RPMI8226 (cell line): ENCODE measurements at places on chromosomes 11 and 22.

DNA sequence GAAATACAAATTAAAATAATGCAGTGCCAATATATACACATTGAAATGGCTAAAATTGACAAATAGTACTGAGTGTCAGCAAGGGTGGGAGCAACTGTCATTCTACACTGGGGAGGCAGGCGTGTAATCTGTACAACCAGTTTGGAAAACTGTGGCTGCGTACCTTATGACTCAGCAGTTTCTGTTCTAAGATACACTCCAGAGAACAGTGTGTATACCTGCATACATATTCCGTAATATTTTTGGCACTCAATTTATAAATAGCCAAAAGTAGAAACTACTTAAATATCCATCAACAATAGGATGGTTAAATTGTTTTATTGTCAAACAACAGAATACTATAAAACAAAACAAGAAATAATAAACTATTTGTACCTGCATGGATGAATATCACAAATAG, 57.6 kb downstream of the RNF169 start:
- no peak for DNase-seq

GRCh38 chr11:19892876-19893275, 180.2 kb downstream of the NAV2 start:
- DNase-seq = no peak

DNA sequence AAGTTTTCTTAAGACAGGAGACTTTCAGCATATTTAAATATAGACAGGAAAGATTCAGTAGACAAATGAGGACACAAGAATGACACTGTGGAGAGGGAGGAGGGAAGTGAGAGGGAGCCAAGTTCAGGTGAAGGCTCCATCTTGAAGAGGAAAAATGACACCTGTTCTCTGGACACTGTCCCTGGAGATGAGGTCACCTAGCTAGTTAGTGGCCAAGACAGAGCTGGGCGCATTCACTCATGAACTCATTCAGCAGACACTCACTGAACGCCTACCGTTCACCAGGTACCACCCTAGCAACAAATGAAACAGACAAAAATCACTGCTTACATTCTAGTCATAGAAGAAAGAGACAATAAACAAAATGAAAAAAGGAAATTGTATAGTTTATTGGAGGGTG, 103.3 kb upstream of the PARVA start:
- no peak for DNase-seq

GRCh38 chr11:92803391-92803790, 166.1 kb upstream of the MTNR1B start:
- DNase-seq = no peak

- no peak for DNase-seq
Measured at GRCh38 chr11:2862395-2863275, 22.9 kb downstream of the CDKN1C start.

- DNase-seq = no peak
Measured at GRCh38 chr22:17842386-17842785, 68.1 kb upstream of the BID start.

DNA sequence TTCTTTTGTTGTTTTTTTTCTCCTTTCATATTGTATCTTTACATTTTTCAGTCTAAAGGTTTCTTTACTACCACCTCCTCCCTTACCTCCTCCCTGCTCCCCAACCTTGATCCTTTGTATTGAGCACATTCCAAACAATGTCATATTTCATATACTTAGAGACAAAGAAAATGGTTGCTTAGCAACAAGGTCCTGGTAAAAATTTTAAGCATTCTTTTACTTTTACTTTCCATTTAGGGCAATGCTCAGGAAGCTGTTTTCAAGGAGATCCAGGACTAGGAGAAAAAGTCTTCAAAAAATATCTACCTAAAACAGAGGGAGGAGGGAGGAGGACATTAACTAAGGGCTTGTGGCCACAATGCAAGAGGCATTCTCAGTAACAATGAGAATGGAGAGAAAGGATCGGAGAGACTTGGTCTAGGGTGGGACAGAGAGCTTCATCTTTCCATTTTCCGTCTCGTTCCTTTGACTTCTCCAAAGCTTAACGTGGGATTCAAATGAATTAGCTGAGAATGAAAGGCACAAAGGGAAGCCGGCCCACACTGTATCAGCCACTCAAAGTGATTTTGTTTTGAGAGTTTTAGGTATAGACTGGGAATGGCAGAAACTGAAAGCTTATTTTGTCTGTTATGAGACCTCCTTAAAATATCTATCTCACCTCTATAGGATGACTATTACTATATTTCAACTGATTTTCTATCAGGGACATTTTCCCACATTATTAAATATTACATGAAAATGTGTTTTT, 455.7 kb downstream of the RAB38 start:
- no peak for DNase-seq

GRCh38 chr11:64611869-64612646, 21.0 kb downstream of the SLC22A12 start:
- DNase-seq = no peak
